ENCODE measurements at places on chromosomes 13 and 19. TPM values are rescaled to one million over a fixed set of nuclear protein-coding genes. Genes with fewer than 3 reads are reported as not detected.

LATS2 gene
- total RNA-seq = 5.4 TPM

PDE4C gene
- total RNA-seq = 0.17 TPM

NLRP5 gene
- total RNA-seq = 4.9 TPM

CRTC1 gene
- 0.40 TPM for total RNA-seq

CLIP3 gene
- total RNA-seq = 1.0 TPM

PIAS4 gene
- 31.5 TPM for total RNA-seq

AP1M2 gene
- 2.7 TPM for total RNA-seq

SELENOV gene
- 6.3 TPM for total RNA-seq

SIGLEC12 gene
- not detected for total RNA-seq

CRB3 gene
- total RNA-seq = not detected

ZSWIM4 gene
- 5.4 TPM for total RNA-seq

PCSK4 gene
- total RNA-seq = 1.3 TPM

MAP3K10 gene
- total RNA-seq = 10.9 TPM

PPM1N gene
- 0.80 TPM for total RNA-seq

S1PR2 gene
- total RNA-seq = 3.5 TPM

ZNF296 gene
- 0.06 TPM for total RNA-seq

KLK4 gene
- total RNA-seq = not detected

LILRA1 gene
- not detected for total RNA-seq

TEX26 gene
- total RNA-seq = not detected

LPAR6 gene
- total RNA-seq = 0.80 TPM

SIPA1L3 gene
- total RNA-seq = 6.0 TPM

IRGC gene
- total RNA-seq = not detected

PCDH9 gene
- total RNA-seq = 0.06 TPM

SIGLEC10 gene
- not detected for total RNA-seq

SIAH3 gene
- 0.12 TPM for total RNA-seq

PNPLA6 gene
- total RNA-seq = 40.5 TPM

CD37 gene
- not detected for total RNA-seq

SULT2B1 gene
- total RNA-seq = not detected

ZNF763 gene
- not detected for total RNA-seq

CNFN gene
- 2.0 TPM for total RNA-seq

HSD17B14 gene
- total RNA-seq = not detected

TMEM255B gene
- 3.8 TPM for total RNA-seq

TMPRSS9 gene
- total RNA-seq = not detected

PRTN3 gene
- total RNA-seq = not detected

ZFP30 gene
- 7.9 TPM for total RNA-seq

PRRG2 gene
- 5.8 TPM for total RNA-seq
